CD4-positive, alpha-beta memory T cell (primary cell): ENCODE measurements at places on chromosomes 2 and 18. TPM values are rescaled to one million over a fixed set of nuclear protein-coding genes. Genes with fewer than 3 reads are reported as not detected.

The CLASP1 gene
- total RNA-seq: 68.7 TPM

GRCh38 chr2:62038975-62039771 lies 133.7 kb downstream of the COMMD1 start:
- H3K27ac ChIP-seq: no peak overlapping the region
- peaks cover 16% of the 10 kb centered on the region for H3K4me1 ChIP-seq
- no peaks in the 10 kb centered on the region for H3K36me3 ChIP-seq

DNA sequence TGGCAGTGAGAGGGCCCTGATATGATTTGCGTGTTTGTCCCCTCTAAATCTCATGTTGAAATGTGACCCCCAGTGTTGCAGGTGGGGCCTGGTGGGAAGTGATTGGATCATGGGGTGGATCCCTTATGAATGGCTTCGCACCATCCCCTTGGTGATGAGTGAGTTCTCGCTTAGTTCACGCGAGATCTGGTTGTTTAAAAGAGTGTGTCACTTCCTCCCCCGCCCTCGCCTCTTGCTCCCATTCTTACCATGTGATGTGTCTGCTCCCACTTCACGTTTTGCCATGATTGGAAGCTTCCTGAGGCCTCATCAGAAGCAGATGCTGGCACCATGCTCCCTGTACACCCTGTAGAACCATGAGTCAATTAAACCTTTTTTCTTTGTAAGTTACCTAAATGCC lies 319.9 kb upstream of the ID2 start:
- H3K27ac ChIP-seq: no peak overlapping the region
- no peaks in the 10 kb centered on the region for H3K4me1 ChIP-seq
- H3K27me3 ChIP-seq: no peaks in the 10 kb centered on the region
- no peaks in the 10 kb centered on the region for H3K36me3 ChIP-seq

The DSEL gene
- 1.2 TPM for total RNA-seq

The SLC4A5 gene
- total RNA-seq: 11.5 TPM
